Activated CD4-positive, alpha-beta T cell treated with anti-CD3 and anti-CD28 coated beads, Interleukin-2, amount 50 U/mL, for 4 hours (primary cell): ENCODE measurements at places on chromosomes 11 and 22.

DNA sequence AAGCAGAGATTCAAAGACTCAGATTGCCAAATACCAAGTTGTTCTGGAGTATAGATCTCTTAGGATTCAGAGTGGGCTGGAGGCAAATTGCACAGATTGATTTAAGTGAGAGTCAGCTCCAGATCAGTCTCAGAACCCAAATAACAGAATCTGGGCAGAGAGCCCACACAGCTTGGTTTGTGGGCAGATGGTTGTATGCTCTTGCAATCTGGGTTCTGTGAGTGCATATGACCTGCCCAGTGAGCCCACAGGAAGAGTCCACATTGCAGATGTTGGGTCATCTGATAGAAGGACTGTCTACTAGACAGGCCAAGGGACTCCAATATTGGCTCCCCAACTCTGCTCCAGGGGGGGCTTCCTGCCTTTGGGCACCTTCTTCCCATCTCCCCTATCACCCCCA lies 65.9 kb downstream of the ADAMTS15 start:
- no peak for DNase-seq

DNA sequence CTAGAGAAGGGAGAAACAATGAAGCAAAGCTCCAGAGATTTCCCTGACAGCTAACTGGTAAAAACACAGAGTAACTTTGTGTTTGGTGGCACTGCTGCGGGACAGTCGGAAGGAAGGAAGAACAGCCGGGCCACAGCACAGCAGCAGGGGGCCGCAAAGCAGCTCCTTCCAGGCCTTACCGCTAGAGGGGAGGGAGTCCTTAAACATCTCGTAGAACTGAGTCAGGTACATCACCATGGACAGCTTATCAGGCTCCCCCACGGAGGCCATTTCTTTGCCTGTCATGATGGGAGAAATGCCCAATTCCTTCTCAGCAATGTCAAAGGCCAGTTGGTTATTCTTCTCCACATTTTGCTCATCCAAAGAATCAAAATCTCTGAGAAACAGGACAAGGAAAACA lies 114.6 kb upstream of the BID start:
- DNase-seq, result no peak

GRCh38 chr22:38258895-38259294 lies 13.9 kb downstream of the TMEM184B start:
- DNase-seq, result no peak

- DNase-seq, result no peak
These were observed 1087.5 kb downstream of the BRD1 start for GRCh38 chr22:48740086-48740730.

GRCh38 chr22:24445481-24446259 lies 18.3 kb downstream of the ADORA2A start:
- DNase-seq, result no peak
